ENCODE measurements at places on chromosomes 5 and 9.

- no peak for DNase-seq
These were observed 384.5 kb downstream of the IRX1 start for GRCh38 chr5:3980156-3980555.

DNA sequence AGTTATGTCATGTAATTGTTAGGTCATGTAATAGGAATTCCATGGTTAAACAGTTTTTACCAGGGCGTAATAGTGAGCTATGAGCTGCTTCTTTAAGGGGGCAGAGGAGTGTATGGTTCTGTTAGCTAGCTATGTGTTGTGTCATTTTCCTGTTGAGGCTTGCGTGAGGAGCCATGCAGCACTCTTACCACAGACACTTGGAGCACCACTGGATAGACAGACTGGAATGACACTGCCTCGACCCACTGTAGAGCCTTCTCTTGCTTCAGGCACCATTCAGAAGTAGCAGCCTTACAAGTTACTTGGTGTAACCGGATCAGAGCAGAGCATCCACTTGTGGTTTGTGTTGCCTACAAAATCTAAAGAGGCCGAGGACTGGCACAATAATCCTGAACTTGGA lies 28.3 kb upstream of the STOM start:
- DNase-seq, result no peak

- no peak for DNase-seq
These were observed 64.0 kb downstream of the RNF130 start for GRCh38 chr5:180007582-180007981.

DNA sequence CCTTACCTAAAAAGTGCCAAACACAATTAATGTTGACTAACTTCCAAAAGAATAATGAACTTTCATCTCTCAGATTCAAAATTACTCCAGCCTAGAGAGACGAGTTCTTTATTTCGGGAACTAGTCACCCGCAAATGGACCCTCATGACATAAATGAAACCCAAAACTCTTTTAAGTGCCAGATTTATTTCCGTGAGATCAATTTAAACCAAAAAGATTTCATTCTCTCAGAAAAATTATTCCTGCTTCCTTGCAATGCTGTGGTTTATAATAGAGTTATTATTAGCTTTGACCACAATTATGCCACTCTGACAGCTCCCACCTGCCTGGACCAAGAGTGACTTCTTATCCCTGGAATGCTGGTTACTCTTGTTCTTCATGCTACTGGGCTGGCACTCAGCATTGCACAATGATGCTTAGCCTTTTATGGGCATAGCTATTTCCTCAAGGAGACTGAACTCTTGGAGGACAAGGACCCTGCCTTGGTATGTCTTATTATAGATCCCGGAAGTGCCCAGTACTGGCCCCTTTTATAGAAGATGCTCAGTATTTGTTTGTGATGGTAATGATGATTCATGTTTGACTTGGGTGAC lies 183.5 kb downstream of the SNX18 start:
- no peak for DNase-seq

DNA sequence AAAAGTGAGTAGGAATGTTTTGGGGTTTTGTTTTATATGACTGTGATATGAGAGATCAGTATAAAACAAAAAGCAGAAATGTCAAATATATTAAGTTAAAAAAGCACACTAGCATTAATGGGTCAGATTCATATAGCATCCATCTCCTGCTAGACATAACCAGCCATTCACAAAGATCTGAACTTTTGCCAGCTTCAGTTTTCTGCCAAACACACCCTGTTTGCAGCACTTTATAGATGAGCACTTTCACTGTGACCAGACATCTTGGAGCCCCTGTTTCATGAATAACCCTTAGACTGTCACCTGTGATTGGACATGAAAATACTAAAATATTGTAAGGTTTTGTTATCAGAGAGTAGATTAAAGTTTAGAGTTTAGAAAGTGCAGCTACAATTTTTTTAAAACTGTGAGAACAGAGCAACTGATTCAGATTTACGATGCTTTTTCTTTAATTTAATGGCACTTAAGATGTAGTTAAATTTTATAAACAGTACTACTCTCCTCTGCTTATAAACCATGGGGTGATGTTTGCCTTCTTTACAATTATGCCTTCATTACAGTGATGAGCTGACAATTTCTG lies 142.6 kb downstream of the KCTD16 start:
- DNase-seq, result no peak

- DNase-seq, result no peak
These were observed 29.8 kb downstream of the OLFM1 start for GRCh38 chr9:135117281-135117680.

- DNase-seq, result no peak
These were observed 122.9 kb downstream of the OXCT1 start for GRCh38 chr5:41747301-41747700.

- no peak for DNase-seq
These were observed 697.5 kb upstream of the GRAMD2B start for GRCh38 chr5:125725691-125726090.

DNA sequence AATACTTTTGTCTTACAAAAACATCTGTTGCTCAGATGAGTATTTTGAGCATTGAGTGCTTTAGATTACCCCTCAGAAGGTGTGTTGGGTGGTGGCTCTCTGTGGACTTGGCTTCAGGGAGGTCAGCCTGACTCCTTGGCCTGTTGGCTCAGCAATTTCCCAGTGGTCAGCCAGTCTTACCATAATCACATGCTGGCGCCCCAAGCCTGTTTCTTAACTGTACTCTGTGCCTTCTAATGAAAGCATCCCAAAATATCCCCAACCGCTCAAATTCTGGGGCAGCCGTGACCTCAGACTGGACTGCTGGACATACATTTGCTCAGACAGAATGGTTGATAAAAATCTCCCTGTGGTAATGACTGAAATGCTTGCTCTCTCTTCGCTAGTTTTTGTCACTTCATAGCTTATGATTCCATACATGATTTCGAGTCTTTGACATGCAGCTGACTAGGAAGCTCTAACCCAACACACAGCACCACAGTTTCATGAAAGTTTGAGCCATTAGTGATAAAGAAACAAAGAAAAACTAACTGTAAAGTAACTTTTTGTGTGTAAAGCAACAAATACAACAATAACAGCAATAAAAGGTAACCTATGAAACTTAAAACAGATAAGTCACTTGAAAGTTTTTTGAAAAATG lies 562.2 kb upstream of the MEF2C start:
- DNase-seq, result no peak

GRCh38 chr5:96808868-96809558 lies 1.3 kb upstream of the ERAP1 start:
- DNase-seq, result no peak

DNA sequence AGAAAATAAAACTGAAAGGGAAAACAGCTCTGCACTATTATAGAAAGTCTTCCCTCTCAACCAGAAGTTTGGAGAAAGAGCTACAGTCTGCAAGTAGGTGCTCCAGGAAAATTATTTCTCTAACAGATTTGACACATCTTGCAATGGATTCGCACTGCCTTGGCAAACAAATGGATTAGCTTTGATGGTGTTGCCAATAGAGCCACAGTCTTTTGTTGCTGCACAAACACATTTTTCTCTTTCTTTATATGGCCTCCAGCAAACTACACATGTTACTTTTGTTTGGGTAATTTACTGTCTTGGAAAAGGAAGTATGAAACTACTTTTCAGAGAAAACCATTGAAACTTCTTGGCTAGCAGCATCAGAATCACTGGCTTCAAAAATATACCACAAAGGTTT lies 523.1 kb downstream of the EFNA5 start:
- DNase-seq, result no peak

DNA sequence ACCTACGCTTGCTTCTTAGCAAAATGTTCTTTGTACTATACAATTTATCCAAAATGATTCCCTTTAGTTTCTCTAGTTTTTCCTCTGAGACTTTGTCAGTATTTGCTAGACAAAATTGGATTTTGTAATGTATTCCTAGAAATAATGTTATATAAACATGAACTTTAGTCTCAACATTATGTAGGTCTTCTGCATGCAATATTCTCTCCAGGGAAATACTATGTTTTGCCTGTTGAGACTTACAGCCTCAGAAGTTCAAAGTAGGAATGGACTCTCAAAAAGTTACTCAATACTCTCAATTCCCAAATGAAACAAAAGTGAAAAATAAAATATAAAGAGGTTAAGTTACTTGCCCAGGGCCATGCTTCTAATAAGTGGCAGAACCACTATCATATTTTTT lies 24.8 kb upstream of the SMC2 start:
- DNase-seq, result no peak

GRCh38 chr9:109474170-109474569 lies 23.9 kb downstream of the PTPN3 start:
- DNase-seq, result no peak

- DNase-seq, result no peak
These were observed 12.4 kb downstream of the ANKRD33B start for GRCh38 chr5:10576121-10576789.

GRCh38 chr5:97495301-97495700 lies 312.3 kb upstream of the RIOK2 start:
- no peak for DNase-seq

DNA sequence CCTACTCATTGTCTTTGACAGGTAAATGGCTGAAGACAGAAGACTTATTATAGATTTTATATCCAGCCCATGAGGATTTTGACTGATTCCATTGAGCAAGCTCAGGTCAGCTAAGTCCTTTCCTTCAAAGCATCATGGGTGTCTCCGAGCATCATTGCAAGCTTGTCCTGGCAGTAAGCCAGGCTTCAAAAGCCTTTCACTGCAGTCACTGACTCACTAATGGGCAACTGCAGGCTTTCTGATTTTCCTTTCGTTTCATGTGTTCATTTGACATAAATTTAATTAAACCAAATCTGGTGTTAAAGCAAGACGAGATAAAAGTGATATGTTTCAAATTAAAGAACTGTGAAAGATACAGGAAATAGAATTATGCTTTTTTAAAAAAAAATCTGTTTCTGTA lies 426.2 kb downstream of the ANXA1 start:
- DNase-seq, result no peak

GRCh38 chr5:132064738-132065331 lies 4.4 kb downstream of the IL3 start:
- peak; percentile 84 for DNase-seq

DNA sequence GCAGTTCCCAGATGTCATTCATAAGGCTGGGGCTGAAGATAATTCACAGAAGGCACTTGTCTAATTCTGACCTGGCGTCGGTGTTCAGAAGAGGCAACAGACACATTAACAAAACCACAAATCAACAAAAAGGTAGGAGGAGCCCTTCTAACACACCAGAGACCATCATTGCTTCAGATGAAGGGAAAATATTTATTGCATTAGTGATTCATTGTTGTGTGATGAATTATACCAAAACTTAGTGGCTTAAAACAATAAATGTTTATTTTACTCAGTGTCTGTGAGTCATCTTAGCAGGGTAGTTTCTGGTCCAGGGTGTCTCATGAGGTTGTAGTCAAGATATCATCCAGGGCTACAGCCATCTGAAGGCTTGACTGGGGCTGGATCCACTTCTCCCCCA lies 91.3 kb upstream of the KIF2A start:
- no peak for DNase-seq

DNA sequence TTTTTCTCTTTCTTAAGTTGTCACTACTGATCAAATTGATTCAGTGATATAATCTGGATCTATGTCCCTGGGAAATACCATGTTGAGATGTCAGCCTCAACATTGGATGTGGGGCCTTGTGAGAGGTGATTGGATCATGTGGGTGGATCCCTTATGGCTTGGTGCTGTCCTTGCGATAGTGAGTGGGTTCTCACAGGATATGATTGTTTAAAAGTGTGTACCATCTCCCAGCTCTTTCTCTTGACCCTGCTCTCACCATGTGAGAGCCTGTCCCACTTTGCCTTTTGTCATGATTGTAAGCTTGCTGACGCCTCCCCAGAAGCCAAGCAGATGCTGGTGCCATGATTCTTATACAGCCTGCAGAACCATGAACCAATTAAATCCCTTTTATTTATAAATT lies 68.6 kb downstream of the ST8SIA4 start:
- no peak for DNase-seq
